ENCODE measurements at places on chromosomes 7 and 10.

- DNase-seq: no peak
Measured at GRCh38 chr7:19561121-19561805, 147.6 kb downstream of the POLR1F start.

GRCh38 chr7:101957744-101958525 lies 140.5 kb downstream of the CUX1 start:
- no peak for DNase-seq

DNA sequence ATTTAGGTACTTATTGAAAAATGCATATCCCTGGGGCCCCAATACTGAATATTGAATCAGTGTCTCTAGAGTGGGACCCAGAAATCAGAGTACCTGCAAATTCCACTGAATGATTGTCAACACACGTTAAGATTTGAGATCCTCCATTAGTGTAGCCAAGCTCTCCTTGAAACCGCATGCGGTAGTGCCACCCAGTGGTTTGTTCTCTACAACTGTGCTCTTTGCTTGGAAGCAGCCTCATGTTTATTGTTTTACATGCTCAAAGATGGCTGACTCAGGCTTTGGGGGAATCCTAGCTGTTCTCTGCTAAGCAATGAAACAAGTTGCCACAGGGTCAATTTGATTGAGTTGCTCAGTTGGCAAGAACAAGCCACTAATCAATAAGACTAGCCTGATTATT lies 340.2 kb upstream of the CELF2 start:
- peak; percentile 3 for DNase-seq

DNA sequence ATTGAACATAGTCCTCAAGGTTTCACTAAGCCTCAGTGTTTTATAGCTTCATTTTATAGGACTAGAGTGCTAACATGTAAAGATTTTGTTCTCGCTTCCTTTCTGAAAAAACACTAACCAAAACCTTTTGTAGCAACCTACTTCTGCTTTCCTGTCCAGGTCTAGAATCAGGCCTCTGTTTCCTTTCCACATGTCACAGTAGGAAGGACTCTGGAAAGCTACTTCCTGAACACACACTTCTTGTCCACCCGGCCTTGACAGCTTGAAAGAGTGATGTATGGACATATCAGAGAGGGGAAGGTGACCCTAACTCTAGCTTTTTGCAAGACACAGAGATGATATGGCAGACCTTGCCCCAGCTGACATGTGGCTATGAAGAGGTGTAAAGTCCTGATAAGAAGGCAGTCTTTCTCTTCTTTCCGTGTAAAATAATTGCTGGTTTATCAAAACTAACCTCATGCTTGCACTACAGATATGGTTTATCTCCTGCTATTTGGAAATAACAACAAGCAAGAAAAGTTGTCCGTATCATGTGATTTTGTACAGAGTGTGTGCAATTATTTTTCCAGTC lies 175.4 kb downstream of the SKAP2 start:
- DNase-seq: no peak

- no peak for DNase-seq
Measured at GRCh38 chr7:81128011-81128410, 209.2 kb upstream of the SEMA3C start.

GRCh38 chr7:95253986-95254385 lies 70.3 kb downstream of the PON1 start:
- DNase-seq: no peak

GRCh38 chr10:103660364-103661197 lies 167.1 kb downstream of the NEURL1 start:
- no peak for DNase-seq

DNA sequence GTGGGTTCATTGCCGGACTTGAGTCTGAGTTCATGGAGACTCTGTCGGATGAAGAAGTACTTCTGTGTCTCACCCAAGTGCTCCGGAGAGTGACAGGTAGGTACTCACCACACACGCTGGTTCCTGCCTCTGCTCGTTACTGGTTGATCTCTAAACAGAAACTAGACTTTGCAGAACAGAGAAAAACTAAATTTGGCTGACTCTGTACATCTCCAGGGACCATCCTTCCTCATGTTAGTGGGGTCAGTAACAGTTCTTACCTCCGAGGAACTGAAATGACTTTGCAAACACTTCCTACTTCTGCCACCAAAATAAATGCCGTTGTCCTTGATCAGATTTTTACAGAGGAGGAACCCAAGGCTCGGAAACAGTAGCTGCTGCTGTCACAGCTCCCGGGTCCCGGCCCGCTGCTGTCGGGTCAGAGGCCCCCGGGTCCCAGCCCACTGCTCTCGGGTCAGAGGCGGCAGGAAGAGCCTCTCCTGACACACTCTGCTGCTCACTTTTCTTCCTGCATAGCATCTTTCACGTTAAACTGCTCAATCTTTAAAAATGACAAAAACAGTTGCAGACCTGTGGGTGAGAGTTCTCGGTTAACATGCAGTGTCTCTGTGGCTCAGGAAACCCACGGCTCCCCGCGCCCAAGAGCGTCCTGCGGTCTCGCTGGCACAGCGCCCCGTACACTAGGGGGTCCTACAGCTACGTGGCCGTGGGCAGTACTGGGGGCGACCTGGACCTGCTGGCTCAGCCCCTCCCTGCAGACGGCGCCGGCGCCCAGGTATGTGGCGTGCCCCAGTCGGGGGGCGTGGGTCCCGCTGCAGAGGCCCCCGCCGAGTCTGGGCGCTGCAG lies 4.8 kb upstream of the MTG1 start:
- no peak for DNase-seq

DNA sequence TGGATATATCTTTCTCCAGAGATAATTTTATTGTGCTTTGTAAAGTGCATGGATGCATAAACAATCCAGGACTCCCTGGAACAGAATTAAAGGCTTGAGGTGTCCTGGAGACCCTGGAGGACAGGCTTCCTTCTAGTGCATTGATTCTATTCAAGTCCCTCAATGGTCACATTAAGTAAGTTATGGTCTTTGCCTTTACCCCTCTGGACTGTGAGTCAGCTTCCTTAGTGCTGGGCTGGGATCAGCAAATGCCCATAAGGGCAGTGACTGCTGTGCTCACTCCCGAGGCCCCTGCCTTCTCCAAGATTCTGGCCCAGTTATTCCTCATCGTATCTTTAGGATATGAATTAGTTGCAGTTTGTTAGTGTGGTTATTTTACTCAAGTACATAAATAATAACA lies 178.7 kb upstream of the PRSS58 start:
- no peak for DNase-seq

DNA sequence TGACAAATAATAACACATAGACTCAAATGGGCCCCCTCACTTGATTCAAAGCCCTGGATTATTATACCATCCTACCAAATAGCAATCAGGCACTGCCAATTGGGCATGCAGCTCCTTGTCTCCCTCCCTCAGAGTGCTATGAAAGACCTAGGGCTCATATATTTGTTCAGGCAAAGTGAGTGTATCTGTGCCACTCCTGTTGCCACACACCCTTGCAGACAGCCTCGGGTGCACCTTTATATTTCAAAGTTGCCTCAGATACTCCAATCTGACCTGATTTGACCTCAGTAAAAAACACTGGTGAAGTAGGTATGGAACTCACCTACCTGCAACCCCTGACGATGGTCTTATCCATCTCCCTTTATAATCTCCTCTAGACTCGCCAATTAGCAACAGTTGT lies 3.0 kb upstream of the NAMPT start:
- DNase-seq: no peak

GRCh38 chr10:12322583-12323131 lies 26.7 kb upstream of the CAMK1D start:
- DNase-seq: no peak

DNA sequence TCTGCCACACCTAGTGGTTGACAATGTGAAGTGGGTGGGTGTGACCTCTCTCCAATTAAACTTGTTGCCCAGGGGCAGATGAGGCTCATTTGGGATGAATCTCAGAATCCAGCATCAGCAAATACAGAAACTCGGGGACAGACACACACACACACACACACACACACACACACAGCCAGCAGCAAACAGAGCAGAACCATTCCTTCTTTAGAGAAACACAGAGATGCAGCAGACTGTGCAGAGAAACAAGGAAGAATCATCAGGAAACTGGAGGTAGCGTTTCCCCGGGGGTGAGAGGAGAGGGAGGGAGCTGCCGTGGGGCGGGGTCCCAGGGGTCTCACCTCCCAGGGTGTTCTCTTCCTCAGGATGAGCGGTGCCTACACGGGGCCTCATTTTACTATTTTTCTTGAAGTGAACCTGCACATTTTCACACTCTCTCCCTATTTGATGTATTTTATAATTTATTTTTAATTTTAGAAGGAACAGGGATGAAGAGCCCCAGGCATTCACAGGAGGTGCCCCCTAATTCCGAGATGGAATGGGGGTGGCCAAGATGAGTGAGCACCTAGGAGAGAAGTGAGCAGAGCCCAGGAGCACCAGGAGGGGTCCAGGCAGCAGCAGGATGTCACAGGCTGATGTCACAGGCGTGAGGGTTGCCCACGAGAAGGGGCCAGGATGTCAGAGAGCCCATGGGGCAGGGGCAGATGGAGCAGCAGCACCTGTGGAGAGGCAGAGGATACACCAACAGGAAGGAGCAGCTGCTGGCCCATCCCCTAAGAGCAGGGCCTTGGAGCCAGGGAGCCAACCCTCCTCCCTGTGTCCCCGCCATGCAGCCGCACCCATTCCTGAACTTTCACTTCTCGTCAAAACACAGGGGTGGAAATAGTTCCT lies 85.3 kb upstream of the PPP2R2D start:
- no peak for DNase-seq

DNA sequence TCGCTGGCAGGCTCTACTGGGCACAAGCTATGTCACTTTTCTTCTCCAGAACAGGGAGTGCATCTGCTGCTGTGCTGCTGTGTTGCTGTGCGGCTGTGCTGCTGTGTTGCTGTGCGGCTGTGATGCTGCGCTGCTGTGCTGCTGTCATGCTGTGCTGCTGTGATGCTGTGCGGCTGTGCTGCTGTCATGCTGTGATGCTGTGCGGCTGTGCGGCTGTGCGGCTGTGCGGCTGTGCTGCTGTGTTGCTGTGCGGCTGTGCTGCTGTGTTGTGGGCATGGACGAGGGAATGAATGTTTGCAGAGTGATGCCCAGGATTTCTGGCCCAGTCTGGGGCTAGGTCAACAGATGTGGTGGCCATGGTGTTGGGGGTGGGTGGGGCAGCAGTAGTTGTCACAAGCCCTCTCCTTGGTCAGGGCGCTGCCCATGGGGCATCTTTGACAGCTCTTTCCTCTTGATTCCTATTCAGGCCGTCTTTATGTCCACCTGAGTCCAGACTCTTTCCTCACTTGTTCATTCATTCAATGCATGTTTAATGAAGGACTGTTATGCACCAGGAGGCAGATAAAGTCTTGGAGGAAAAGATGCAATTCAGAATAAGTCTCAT lies 55.6 kb downstream of the C10orf120 start:
- DNase-seq: no peak

DNA sequence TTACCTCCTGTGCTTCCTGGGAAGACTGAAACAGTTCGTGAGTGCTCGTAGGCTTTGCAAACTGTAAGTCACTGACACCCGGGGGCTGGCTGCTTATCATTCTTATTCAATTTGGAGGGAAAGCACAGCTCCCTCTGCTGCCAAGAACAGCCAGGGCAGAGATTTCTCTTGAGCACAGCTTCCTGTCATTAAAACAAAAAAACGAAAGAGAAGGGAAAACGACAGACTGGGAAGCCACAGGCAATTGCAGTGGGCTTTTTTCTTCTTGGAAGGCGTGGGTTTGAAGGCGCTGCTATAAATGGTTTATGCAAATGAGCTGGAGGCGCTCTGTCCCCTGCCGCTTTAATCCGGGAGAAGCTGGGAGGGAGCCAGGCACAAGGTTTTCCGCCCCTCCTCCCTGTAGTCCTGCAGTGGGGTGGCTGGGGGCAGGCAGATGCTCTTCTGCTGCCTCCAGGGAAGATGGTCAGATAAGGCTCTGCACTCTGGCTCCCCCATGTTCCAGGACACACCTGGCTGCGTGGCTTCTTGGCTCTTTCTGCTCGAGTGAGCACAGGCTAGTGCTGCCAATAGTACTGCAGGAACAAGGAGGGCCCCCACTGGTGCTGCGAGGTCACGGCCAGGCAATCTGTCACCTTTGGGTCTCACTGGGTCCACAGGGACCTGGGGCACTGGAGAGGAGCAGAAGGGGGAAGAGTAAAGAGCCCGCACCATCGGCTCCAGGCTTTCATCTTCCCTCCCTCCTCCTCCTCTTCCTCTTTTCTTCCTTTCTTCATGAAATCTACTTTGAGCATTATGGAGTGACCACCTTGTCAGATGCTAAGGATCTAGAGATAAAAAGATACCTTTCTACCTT lies 49.5 kb downstream of the NEURL1 start:
- no peak for DNase-seq

- no peak for DNase-seq
Measured at GRCh38 chr10:29160150-29160617, 128.7 kb upstream of the LYZL1 start.

- no peak for DNase-seq
Measured at GRCh38 chr7:154503962-154504550, 451.9 kb downstream of the DPP6 start.

GRCh38 chr10:132192991-132193665 lies 6.4 kb downstream of the DPYSL4 start:
- DNase-seq: no peak

GRCh38 chr7:148967032-148967372 lies 61.3 kb downstream of the PDIA4 start:
- DNase-seq: no peak

DNA sequence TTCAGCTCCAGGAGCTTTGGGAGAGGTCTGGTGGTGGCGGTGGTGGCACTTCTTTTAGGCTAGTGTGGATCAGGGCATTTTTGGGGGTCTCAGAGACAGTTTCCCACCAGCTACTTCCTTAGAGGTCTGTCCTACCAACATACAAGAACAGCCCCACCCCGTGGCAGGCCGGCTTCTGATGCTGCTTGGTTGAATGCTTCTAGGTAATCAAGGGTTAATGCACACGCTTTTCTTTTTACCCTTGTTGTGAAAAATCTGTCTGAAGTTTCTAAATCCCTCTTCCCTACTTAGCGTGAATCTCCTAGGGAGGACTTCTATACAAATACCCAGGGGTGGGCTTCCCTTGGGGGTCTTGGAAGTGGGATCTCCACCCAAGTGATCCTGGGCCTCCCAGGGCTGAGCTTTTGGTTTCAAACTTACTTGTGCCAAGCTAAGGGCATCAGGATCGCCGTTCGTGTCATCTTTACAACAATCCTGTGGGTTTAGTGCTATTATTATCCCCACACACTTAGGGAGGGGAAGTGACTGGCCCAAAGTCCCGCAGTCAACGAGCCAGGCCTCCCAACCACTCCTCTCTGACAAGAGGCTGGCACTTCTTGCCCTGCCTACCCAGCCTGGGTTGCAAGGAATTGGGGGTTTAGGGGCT lies 1.7 kb downstream of the SH2B2 start:
- no peak for DNase-seq

- no peak for DNase-seq
Measured at GRCh38 chr7:99061001-99061776, 82.7 kb downstream of the SMURF1 start.

- no peak for DNase-seq
Measured at GRCh38 chr7:90618876-90619275, 22.8 kb downstream of the CDK14 start.

- DNase-seq: no peak
Measured at GRCh38 chr10:98289802-98290209, 21.8 kb upstream of the LOXL4 start.

- no peak for DNase-seq
Measured at GRCh38 chr10:83820033-83820432, 319.3 kb upstream of the GHITM start.

- no peak for DNase-seq
Measured at GRCh38 chr10:5538892-5539651, 14.3 kb downstream of the CALML3 start.

GRCh38 chr10:124388823-124389612 lies 29.7 kb downstream of the OAT start:
- DNase-seq: peak; percentile 95

Measured in stimulated activated CD4-positive, alpha-beta T cell treated with anti-CD3 and anti-CD28 coated beads, Interleukin-15, amount 100 ng/mL, for 1 hour (primary cell).